ENCODE measurements at places on chromosomes 6 and 20.

- DNase-seq: no peak
These were observed 46.8 kb upstream of the RREB1 start for GRCh38 chr6:7060769-7061516.

DNA sequence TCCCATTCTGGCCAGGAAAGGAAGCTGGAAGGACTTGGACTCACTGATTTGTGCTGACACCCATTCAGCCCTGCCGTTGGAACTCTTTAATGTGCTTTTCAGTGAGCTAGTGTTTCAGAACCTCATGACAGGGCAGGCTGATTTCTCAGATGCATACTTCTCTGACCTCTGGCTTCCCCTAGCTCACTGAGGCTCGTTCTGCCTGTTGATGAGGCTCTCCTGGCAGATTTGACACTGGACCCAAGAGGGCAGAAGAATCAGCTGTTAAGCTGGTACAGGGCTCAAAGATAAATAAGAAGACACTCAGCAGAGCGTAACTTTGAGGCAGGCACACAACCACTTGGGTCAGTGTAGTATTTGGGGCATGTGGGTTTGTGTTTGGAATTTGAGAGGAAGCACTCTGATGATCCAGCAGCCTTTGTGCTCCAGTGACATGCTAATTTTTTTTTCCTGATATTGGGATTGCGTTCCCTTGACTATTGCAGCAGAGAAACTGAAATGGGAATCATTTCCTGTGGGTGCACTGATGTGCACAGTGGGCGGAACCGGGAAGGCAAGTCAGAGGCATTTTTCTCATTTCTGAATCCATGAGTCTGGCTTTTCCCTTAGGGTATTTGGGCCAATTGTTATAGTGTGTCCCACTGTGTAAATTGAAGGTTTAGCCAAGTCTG, 80.2 kb downstream of the CARMIL1 start:
- DNase-seq: no peak

DNA sequence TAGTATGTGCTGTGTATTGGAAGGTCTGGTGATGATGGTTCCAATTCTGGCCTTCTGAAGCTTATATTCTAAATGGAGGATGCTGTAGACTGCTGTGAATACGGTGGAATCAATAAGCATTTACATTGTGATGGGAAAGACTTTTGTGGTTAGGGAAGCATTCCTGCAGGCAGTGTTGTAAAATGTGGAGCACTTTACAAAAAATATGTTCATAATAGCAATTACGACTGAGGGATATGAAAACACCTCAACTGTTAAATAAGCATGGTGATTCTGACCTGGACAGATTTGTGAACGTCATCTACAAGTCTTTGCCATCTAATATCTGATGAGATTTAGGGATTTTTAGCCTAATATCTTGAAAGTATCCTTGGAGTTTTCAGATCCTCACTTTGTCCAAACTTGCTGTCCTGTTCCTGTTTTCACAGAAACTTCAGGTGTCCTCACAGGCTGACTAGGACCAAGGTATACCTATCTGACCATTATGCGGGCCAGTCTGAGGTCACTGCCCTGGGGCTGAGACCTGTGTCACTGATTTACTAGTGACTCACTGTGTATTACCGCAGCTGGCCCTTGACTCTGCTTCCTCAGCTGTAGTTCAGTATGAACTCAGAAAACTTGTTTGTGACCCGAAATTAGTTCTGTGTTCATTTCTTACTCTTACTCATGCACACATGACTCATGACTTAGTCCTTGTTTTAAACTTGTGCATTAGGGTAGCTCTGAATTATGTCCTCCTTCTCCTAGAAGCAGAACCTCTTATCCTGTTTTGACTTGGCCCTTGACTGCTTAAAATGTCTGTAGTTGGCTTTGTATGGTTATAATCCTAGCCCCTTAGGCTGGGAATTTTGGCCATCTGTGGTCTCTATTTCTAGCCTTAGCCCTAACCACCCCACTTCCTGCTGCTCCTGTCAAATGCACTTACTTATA, 343.0 kb downstream of the CDKAL1 start:
- DNase-seq: no peak

GRCh38 chr6:27545271-27546046, 72.6 kb upstream of the ZNF184 start:
- DNase-seq: no peak

DNA sequence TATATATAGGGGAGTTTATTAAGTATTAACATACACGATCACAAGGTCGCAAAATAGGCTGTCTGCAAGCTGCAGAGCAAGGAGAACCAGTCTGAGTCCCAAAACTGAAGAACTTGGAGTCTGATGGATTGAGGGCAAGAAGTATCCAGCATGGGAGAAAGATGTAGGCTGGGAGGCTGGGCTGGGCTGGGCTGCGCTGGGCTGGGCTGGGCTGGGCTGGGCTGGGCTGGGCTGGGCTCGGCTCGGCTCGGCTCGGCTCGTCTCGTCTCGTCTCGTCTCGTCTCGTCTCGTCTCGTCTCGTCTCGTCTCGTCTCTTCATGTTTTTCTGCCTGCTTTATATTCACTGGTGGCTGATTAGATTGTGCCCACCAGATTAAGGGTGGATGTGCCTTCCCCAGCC, 238.6 kb downstream of the GRM1 start:
- no peak for DNase-seq

Data from GOT3 (cell line).